ENCODE measurements at places on chromosomes 4 and X.

GRCh38 chrX:53257166-53257565 is 24.2 kb downstream of the IQSEC2 start:
- no peak for DNase-seq

GRCh38 chr4:25927361-25928195 is 13.6 kb downstream of the SMIM20 start:
- no peak for DNase-seq

GRCh38 chr4:79856196-79856595 is 216.8 kb downstream of the ANTXR2 start:
- DNase-seq = no peak

DNA sequence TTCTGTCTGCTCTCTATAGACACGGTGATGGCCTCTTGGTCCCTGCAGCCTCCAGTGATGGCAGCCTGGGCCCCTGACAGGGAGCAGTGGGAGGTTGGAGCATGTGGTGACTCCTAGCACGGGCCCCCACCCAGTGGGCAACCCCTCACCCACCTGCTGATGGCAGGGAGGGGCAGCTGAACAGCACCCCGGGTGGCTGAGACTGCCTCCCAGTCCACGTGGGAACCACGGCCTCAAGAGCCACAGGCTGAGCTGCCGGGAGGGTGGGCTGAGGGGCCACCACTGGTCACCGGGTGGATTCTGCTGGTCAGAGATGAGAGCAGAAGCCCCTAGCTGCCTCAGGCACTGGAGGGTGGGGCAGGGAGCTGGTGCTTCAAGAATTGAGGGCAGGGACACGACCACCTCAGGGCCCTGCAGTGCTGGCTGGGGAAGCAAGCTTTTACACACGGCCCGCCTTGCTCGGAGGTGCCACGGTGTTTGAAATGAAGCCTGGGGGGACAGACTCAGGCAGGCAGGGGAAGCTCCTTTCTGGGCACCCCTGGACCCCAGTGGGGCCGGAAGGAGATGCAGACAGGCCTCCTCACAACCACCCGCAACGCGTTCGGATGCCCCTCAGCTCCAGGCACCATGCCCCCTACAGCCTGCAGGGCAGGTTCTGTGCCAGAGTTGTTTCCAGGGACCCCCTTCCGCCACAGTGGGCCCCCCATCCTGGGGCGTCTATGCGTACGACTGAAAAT is 6.3 kb upstream of the HAUS3 start:
- DNase-seq = no peak

DNA sequence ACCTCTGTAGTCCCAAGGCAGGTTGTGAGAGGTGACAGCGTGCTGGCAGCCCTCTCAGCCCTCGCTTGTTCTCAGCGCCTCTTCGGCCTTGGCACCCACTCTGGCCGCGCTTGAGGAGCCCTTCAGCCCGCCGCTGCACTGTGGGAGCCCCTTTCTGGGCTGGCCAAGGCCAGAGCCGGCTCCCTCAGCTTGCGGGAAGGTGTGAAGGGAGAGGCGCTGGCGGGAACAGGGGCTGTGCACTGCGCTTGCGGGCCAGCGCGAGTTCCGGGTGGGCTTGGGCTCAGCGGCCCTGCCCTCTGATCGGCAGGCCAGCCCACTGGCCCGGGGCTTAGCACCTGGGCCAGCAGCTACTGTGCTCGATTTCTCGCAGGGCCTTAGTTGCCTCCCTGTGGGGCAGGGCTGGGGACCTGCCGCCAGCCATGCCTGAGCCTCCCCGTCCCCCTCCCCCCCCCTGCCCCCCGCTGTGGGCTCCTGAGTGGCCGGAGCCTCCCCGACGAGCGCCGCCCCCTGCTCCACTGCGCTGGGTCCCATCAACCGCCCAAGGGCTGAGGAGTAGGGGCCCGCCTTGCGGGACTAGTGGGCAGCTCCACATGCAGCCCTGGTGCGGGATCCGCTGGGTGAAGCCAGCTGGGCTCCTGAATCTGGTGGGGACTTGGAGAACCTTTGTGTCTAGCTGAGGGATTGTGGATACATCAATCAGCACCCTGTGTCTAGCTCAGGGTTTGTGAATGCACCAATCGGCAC is 347.6 kb downstream of the KLHL13 start:
- no peak for DNase-seq
